ENCODE measurements at places on chromosomes 4 and X. TPM values are rescaled to one million over a fixed set of nuclear protein-coding genes. Genes with fewer than 3 reads are reported as not detected.

Gene ARMCX4
- 0.98 TPM for total RNA-seq

- no peak for DNase-seq
Measured at GRCh38 chr4:87390551-87390890, 467 bp downstream of the HSD17B11 start.

- no peak for DNase-seq
Measured at GRCh38 chr4:145351162-145351561, 130.5 kb upstream of the SMAD1 start.

DNA sequence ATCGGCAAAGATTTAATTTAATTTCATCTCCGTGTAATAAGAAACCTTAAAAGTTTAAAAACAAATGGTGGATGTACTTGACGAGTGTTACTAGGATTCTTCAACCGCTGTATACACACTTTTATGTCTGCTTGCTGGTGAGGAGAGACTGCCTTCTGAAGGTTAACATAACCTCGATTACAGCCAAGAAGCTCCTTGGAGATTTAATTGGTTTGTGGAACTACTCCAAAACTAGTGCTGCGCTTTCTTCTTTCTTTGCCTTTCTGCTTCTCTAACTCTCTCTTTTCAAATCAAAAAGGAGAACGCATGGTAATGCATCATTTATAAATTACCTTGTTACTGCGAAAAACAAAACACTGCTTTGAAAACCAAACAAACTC is 109.0 kb downstream of the ANTXR2 start:
- no peak for DNase-seq

- no peak for DNase-seq
Measured at GRCh38 chrX:49183701-49184281, 2.4 kb downstream of the PRICKLE3 start.

- no peak for DNase-seq
Measured at GRCh38 chr4:141429933-141430332, 206.4 kb upstream of the IL15 start.

GRCh38 chrX:100643212-100643611 is 787 bp upstream of the SRPX2 start:
- no peak for DNase-seq

Gene ALAS2
- total RNA-seq = not detected

DNA sequence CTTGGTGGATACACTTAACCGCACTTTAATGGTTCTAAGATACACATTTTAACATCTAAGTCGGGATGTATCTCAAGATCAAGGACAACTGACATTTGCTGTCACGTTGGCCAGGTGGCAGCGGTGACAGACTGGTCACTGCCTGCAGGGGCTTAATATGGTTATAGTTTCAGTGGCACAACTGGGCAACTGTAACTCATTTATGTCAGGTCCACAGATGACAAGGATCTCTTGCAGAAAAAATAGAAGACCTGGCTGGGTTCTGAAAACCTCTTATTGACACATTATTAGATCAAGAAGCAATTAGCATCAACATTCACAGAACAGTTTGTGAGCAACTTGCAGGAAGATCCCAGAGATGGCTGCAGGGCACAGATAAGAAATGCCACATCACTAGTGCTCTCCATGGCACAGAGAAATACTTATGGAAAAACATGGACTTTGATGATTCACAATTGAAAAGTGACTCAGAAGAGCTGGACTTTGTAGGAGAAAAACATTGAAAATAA is 99.6 kb upstream of the SORBS2 start:
- DNase-seq = peak; percentile 51

Gene CABS1
- not detected for total RNA-seq

Gene F8
- total RNA-seq = 0.33 TPM

Gene CRLF2
- total RNA-seq = 0.42 TPM

Gene UGT2B11
- not detected for total RNA-seq

- peak; percentile 63 for DNase-seq
Measured at GRCh38 chr4:1579001-1579900, 104.9 kb downstream of the FAM53A start.

- no peak for DNase-seq
Measured at GRCh38 chr4:144633215-144633614, 12.7 kb upstream of the HHIP start.

Gene FHIP1A
- 11.7 TPM for total RNA-seq

- no peak for DNase-seq
Measured at GRCh38 chr4:40490481-40490880, 139.2 kb downstream of the RBM47 start.

- no peak for DNase-seq
Measured at GRCh38 chr4:54539500-54540029, 118.2 kb upstream of the KIT start.

Data from HT1080 (cell line).